ENCODE measurements at places on chromosomes 3 and 15.

GRCh38 chr3:45906681-45907407 is 20.5 kb downstream of the CCR9 start:
- DNase-seq: no peak

GRCh38 chr3:157064402-157064801 is 95.5 kb downstream of the CCNL1 start:
- peak; percentile 35 for DNase-seq

DNA sequence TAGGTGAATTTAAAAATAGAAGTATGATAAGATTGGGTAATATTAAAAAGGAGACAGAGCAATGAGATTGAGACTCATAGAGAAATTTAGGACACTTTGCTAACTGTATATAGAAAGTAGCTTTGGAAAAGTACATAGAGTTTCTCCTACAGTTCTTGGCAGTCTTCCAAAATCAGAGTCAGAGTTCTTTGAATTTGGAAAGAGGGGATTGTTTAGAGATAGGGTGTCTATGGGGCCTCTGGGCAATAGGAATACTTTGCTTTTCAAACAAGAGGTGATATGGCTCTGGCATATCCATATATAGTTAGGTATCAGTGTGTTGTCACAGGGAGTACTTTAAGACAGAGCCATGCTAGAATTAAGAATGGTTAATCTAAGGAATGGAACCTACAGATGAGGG is 477.1 kb upstream of the KCNMB2 start:
- DNase-seq: no peak

- DNase-seq: no peak
Measured at GRCh38 chr15:43102187-43102586, 3.7 kb downstream of the UBR1 start.

Data from HL-60 (cell line).